ENCODE measurements at places on chromosomes 5 and 9.
A peak's percentile ranks its signal among the peaks of the same experiment; 100 is the strongest.

GRCh38 chr9:33040792-33041431 is 15.8 kb downstream of the DNAJA1 start:
- no peak for ATAC-seq

DNA sequence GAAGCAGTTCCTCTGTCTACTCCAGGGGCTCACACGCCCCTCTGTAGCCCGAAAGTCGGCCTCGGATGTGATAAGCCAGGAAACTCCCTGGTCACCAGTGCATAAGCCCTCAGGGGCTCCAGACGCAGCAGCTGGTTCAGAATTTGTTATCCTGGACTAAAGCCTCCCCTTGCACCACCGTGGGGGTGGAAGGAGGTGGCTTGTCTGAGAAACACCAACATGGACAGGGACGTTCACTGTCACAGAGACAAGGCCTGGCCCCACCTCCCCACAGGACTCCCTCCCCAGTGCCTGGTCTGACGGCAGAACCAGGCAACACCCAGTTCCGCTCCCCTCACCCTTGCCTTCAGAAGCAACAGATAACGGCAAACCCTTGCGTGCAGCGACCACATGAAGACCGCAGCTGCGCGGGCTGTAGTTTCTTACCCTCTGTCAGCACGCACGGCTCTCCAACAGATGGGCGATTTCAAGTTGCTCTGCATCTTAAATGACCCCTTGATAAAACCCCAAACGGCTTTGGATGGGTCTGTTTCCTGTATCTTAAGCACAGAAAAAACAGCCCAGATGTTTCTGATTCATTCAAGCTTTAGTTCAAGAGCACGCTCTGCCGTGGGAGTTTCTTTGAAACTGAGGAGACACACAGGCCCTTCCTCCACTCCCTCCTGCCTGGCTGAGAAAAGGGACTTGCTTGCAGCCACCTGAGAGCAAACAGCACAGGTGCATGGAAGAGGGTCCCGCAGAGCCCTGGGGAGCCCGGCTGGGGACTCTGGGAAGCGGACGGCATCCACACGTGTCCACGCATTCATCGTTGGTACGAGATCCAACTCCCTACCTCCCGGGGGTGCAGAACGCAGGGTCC is 44.7 kb upstream of the NKD2 start:
- peak; percentile 66 for ATAC-seq

- ATAC-seq: no peak
Measured at GRCh38 chr9:99160173-99160572, 55.3 kb downstream of the TGFBR1 start.

GRCh38 chr5:72478684-72479083 is 28.5 kb downstream of the ZNF366 start:
- no peak for ATAC-seq

GRCh38 chr5:96548905-96549304 is 113.3 kb upstream of the CAST start:
- no peak for ATAC-seq

All from activated CD4-positive, CD25-positive, alpha-beta regulatory T cell treated with anti-CD3 and anti-CD28 coated beads, Interleukin-2, amount 50 U/mL, for 24 hours (primary cell).